Nephron progenitor cell (in vitro differentiated cells): ENCODE measurements at places on chromosomes 12 and 14.

- DNase-seq: no peak
- no peaks in the 10 kb centered on the region for H3K36me3 ChIP-seq
- H3K4me3 ChIP-seq: no peak overlapping the region
- H3K27ac ChIP-seq: no peak overlapping the region
These were observed 126.9 kb downstream of the GALC start for GRCh38 chr14:87866116-87866515.

DNA sequence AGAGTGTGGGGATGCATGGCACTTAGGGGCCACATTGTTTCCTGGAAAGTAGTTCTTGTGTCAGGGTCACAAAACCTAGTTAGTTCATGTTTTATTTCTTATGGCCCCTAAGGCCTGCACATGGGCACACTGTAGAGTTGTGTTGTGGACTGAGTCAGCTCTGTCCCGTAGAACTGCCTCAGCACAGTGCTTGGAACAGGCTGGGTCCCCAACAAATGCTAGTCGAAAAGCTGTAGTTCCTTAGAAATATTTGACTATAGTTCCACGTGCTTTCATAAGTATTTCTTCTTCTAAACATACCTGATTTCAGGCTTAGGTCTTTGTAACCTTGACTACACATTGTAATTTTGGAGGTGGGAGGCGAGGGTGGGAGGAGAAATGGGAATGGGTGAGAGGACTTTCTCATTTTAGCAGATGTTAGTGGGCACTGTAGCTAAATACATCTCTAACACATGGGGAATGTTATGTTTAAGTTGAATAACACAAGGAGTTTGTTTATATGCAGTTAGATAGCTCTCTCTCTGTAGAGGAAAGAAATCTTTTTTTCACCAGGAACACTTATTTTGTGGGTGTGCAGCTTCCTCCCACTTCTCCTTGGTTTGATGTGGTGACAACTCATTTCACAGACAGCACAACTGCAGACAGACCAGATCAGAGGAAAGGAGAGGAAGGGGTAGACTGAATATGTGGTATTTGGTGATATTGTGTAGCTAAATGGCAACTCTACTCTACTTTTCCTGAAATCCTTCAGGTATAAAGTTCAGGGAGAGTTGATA is 39.5 kb upstream of the DACT1 start:
- DNase-seq: no peak
- H3K4me3 ChIP-seq: no peak overlapping the region
- no peaks in the 10 kb centered on the region for H3K27me3 ChIP-seq
- peaks cover 4% of the 10 kb centered on the region for H3K4me1 ChIP-seq
- H3K27ac ChIP-seq: no peak overlapping the region

DNA sequence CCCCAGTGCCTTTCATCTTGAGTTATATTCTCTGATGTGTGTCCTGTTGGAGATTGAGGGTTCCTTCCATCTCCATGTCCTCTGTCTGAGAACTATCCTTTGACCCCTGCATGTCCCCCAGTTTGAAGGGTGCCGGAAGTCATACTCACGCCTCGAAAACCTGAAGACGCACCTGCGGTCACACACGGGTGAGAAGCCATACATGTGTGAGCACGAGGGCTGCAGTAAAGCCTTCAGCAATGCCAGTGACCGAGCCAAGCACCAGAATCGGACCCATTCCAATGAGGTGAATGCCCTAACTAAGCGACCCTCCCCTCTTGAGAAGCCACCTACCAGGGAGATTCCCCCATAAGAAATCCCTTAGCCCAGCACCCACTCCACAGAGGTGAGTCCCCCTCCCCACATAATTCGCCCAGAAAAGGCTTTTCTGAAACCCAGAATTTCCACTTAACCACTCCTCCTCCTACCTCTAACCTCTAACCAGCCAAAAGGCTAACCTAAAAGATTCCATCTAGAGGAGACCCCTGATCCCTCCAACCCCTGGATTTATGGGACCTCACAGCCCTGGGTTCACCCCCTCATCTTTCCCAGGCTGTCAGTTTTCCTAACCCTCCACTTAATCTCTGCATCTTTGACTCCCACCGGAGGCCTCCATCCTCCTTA is 7.8 kb downstream of the GLI1 start:
- DNase-seq: no peak
- H3K27ac ChIP-seq: no peak overlapping the region
- H3K4me1 ChIP-seq: peaks cover 8% of the 10 kb centered on the region
- H3K27me3 ChIP-seq: peaks cover 71% of the 10 kb centered on the region

GRCh38 chr12:124651516-124652273 is 84.3 kb upstream of the NCOR2 start:
- H3K4me3 ChIP-seq: no peak overlapping the region
- no peak for DNase-seq
- no peak overlapping the region for H3K27ac ChIP-seq
- peaks cover 20% of the 10 kb centered on the region for H3K4me1 ChIP-seq
- peaks cover 4% of the 10 kb centered on the region for H3K36me3 ChIP-seq
- peaks cover 48% of the 10 kb centered on the region for H3K27me3 ChIP-seq

GRCh38 chr12:96107236-96107635 is 71.8 kb upstream of the LTA4H start:
- H3K4me1 ChIP-seq: peaks cover 23% of the 10 kb centered on the region
- peak overlapping the region; percentile 32 for H3K27ac ChIP-seq
- H3K36me3 ChIP-seq: no peaks in the 10 kb centered on the region
- no peak for DNase-seq

- no peaks in the 10 kb centered on the region for H3K27me3 ChIP-seq
- no peak for DNase-seq
- peaks cover 29% of the 10 kb centered on the region for H3K36me3 ChIP-seq
- no peak overlapping the region for H3K27ac ChIP-seq
- H3K4me3 ChIP-seq: no peak overlapping the region
- peaks cover 4% of the 10 kb centered on the region for H3K4me1 ChIP-seq
These were observed 84.1 kb downstream of the TTC7B start for GRCh38 chr14:90732139-90732538.

DNA sequence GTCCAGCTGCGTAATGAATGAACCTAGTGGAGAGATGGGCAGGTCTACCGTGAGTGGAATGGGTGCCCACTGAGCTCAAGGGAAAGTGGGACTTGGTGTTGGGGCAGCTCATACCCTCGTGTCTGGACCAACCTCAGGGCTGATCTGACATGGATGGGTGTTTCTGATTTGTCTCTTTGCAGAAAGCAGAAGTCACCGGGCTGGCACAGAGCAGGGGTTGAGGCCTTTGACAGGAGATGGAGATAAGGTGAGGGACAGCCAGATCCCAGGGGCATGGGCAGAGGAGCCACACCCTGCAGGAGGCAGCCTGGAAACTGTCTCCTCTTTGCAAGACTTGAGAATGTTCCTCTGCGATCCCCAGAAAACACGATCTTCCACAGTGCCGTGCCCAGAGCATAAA is 20.9 kb upstream of the PPP1CC start:
- peaks cover 3% of the 10 kb centered on the region for H3K27me3 ChIP-seq
- no peak overlapping the region for H3K27ac ChIP-seq
- H3K4me3 ChIP-seq: no peak overlapping the region
- peaks cover 10% of the 10 kb centered on the region for H3K4me1 ChIP-seq
- H3K36me3 ChIP-seq: no peaks in the 10 kb centered on the region
- no peak for DNase-seq

- no peaks in the 10 kb centered on the region for H3K4me1 ChIP-seq
- H3K4me3 ChIP-seq: no peak overlapping the region
- H3K36me3 ChIP-seq: no peaks in the 10 kb centered on the region
- H3K27ac ChIP-seq: no peak overlapping the region
These were observed 97.8 kb downstream of the SLC6A15 start for GRCh38 chr12:84814664-84815245.

GRCh38 chr12:19171731-19172130 is 42.2 kb downstream of the PLEKHA5 start:
- H3K4me3 ChIP-seq: no peak overlapping the region
- H3K27ac ChIP-seq: peak overlapping the region; percentile 61
- H3K36me3 ChIP-seq: peaks cover 20% of the 10 kb centered on the region
- peaks cover 29% of the 10 kb centered on the region for H3K4me1 ChIP-seq
- no peaks in the 10 kb centered on the region for H3K27me3 ChIP-seq

- H3K27ac ChIP-seq: no peak overlapping the region
- no peak for DNase-seq
- peaks cover 18% of the 10 kb centered on the region for H3K4me1 ChIP-seq
- no peak overlapping the region for H3K4me3 ChIP-seq
- H3K36me3 ChIP-seq: no peaks in the 10 kb centered on the region
These were observed 39.7 kb upstream of the GZMB start for GRCh38 chr14:24673534-24674203.

DNA sequence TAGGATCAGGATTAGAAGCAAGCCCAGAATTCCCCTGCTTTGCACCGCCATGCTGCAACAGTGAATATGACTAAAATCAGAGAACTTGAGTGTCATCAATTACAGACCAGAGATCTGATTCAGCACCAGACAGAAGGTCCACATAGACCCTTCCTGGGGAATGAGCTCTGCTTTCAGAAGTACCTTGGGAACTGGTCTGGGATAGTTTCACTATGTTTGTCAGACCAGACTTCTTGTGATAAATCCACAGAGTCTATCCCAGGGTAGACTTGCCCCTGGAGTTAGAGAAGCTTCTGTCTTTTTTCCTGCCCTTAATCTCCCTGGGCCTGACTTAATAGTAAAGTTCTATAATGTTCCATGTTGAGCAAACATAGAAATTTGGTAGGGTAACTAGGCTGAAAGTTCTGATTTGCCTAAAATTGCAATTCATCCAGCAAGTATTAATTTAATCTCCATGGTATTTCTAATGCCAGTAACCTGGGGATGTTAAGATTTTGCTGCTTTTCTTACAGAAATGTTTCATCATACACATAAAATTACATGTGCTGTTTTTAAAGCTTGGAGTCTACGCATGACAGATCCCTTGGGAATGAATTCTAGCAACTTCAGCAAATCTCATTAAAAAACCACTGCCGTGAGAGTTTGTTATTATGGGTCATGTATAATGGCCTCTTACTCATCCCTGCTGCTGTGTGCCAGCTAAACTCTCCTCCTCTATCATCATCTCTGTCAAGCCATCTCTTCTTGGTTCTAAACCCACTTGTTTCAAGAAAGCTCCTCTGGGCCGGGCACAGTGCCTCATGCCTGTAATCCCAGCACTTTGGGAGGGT is 61.3 kb upstream of the METAP2 start:
- H3K36me3 ChIP-seq: no peaks in the 10 kb centered on the region
- peaks cover 12% of the 10 kb centered on the region for H3K27me3 ChIP-seq
- H3K27ac ChIP-seq: no peak overlapping the region
- no peak for DNase-seq
- H3K4me1 ChIP-seq: no peaks in the 10 kb centered on the region

- peaks cover 31% of the 10 kb centered on the region for H3K27me3 ChIP-seq
- H3K4me1 ChIP-seq: no peaks in the 10 kb centered on the region
- H3K4me3 ChIP-seq: no peak overlapping the region
- no peak for DNase-seq
These were observed 5.7 kb upstream of the OAS3 start for GRCh38 chr12:112932485-112933128.

DNA sequence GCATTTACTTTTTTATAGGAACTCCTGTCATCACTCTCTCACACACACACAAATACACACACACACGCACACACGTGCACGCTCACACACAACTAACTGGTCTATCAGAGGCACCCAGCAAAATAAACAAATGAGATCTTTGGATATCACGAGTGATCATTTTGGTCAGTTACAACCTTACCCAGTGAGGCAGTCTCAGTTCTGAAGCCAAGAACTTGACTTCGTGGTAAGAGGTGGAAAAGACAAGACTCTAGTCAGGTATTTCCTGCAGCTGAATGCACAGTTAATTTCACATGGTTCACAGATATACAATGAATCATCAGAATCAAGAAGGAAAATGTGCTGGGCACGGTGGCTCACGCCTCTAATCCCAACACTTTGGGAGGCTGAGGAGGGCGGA is 39.4 kb downstream of the ATF7 start:
- H3K27me3 ChIP-seq: no peaks in the 10 kb centered on the region
- H3K4me3 ChIP-seq: no peak overlapping the region

DNA sequence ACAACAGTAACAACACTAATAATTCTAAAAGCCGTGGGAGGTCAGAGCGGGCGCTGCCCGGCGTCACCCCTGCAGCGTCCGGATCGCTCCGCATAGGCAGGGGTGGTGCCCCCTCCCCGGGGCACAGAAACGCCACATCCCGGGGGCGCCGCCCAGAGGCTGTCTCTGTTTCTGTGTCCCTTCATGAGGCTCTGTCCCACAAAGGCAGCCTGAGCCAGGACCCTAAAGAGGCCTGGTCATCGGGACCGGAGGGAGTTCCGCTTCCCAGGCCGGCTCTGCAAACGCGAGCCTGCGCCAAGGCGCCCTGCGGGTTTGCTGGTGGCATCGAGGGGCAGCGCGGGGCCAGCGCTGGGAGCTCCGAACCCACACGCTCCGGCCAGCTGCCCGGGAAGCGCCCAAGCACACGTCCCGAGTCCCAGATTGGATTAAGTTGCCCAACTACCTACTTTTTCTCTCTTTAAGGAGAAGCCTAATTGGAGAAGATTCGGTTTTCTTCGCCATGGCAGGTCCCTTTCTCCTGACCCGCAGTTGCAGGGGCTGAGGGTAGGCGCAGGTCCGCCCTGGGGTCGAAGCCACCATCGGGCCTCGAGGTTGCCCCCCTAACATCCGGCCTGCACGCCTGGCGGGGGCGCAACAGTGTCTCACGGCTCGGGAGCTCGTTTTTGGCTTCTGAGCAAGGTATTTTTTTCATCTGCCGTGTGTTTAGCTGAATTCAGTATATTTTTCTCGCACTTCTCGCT is 421.7 kb downstream of the VRK1 start:
- peaks cover 88% of the 10 kb centered on the region for H3K27me3 ChIP-seq
- H3K4me3 ChIP-seq: peak overlapping the region; percentile 83
- DNase-seq: peak; percentile 50

DNA sequence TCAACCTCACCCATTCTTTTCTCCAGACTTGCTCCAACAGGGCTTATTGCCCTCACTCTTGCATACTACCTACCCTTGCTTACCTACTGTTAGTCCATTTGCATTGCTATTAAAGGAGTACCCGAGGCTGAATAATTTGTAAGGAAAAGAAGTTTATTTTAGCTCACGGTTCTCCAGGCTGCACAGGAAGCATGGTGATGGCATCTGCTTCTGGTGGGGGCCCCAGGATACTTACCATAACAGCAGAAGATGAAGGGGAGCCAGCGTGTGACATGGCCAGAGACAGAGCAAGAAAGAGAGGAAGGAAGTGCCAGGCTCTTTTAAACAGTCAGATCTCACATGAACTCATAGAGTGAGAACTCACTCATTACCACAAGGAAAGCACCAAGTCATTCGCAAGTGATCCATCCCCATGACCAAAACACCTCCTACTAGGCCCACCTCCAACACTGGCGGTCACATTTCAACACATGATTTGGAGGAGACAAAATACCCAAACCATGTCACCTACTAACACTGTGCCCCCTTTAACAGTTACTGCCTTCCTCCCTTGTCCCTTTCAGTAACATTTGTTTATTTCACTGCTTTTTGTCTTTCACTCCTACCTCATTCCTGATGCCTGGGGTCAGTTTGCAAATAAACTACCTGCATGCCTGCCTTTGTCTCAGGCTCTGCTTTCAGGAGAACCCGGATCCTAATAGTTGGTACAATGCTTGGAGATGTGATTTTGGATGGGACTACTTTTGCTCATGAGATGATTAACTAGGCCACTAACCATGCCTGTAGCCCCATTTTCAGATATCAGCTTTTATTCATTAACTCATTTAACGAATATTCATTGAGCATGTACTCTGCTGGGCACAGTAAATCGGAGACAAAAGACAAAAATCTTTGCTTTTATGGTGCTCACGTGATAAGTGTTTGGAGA is 41.6 kb upstream of the CSRP2 start:
- H3K27me3 ChIP-seq: peaks cover 9% of the 10 kb centered on the region
- peak overlapping the region; percentile 46 for H3K27ac ChIP-seq
- no peak for DNase-seq
- H3K36me3 ChIP-seq: no peaks in the 10 kb centered on the region

GRCh38 chr12:13069380-13069779 is 25.2 kb downstream of the FAM234B start:
- DNase-seq: no peak
- peaks cover 37% of the 10 kb centered on the region for H3K36me3 ChIP-seq
- peak overlapping the region; percentile 27 for H3K27ac ChIP-seq
